ENCODE measurements at places on chromosomes 5 and 9. TPM values are rescaled to one million over a fixed set of nuclear protein-coding genes. Genes with fewer than 3 reads are reported as not detected.

DNA sequence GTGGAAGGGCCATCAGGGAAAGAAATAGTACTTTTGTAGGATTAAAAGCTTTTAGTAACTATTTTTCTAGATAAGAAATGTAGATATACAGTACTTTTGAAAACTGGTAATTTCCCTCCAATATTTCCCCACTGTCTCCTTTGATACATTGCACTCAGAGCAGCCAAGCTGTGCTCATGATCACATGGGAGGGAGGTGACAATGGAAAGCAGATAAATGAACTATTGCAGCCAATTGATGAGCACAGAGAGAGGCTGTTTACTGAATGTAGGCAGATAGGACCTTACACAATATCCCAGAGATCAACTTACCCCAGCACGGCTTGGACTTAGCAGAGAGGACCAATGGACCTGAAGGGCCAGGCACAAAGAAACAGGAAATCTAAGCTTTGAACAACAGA, 178.0 kb upstream of the NREP start:
- no peak overlapping the region for H3K27ac ChIP-seq
- DNase-seq = no peak
- H3K4me3 ChIP-seq = no peak overlapping the region
- H3K36me3 ChIP-seq = no peaks in the 10 kb centered on the region
- H3K4me1 ChIP-seq = peaks cover under 1% of the 10 kb centered on the region
- no peaks in the 10 kb centered on the region for H3K27me3 ChIP-seq

- peaks cover 7% of the 10 kb centered on the region for H3K4me1 ChIP-seq
- DNase-seq = no peak
- no peak overlapping the region for H3K27ac ChIP-seq
- H3K27me3 ChIP-seq = no peaks in the 10 kb centered on the region
- H3K36me3 ChIP-seq = no peaks in the 10 kb centered on the region
- no peak overlapping the region for H3K4me3 ChIP-seq
These were observed 408.8 kb downstream of the ADGRV1 start for GRCh38 chr5:90967443-90967842.

GRCh38 chr9:98409719-98410118, 154.3 kb upstream of the TBC1D2 start:
- no peak overlapping the region for H3K27ac ChIP-seq
- H3K4me3 ChIP-seq = no peak overlapping the region
- no peaks in the 10 kb centered on the region for H3K27me3 ChIP-seq
- H3K4me1 ChIP-seq = no peaks in the 10 kb centered on the region
- DNase-seq = no peak
- H3K36me3 ChIP-seq = no peaks in the 10 kb centered on the region

DNA sequence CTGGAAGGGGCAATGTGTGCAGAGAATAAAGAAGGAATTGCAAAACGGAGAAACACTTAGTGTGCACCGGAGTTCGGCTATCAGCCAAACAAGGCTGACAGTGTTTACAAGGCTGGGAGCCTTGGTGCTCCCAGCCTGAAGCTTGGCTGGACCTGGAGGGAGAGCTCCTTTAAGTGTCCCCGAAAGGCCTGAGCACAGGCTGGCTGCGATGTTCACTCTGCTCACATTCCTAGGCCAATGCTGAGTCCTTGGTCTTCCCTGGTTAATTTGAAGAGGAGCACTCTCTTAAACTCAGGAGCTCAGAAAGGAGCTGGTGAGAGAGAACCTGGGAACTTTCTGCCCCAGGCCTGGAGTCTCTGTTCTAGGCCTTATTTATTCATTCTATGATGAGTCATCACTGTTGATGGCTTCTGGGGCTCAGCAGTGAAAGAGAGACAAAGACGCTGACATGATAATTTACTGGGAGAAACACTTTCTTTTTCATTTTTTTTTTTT, 88.6 kb upstream of the MYO10 start:
- H3K4me3 ChIP-seq = no peak overlapping the region
- no peaks in the 10 kb centered on the region for H3K27me3 ChIP-seq
- peaks cover 10% of the 10 kb centered on the region for H3K4me1 ChIP-seq
- no peak overlapping the region for H3K27ac ChIP-seq
- no peaks in the 10 kb centered on the region for H3K36me3 ChIP-seq
- DNase-seq = no peak

DNA sequence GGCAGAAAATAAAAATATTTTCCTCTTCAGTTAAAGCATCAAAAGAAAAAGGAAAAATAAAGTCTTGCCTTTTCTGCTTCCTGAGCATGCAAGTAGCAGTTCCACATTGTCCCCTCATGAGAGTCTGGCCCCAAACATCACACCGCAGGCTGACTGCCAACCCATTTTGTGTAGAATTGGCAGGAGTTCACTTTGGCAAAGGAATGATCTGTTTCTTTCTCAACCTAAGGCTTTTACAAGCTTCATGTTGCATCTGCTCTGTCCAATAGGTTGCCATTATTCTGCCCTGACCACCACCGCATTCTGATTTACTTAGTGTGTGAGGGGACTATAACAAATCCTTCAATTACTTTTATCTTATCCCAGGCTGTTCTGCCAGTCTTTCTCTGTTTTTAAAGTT, 249.5 kb downstream of the ISL1 start:
- no peaks in the 10 kb centered on the region for H3K36me3 ChIP-seq
- H3K4me1 ChIP-seq = no peaks in the 10 kb centered on the region
- no peak overlapping the region for H3K4me3 ChIP-seq
- no peak for DNase-seq

- H3K4me3 ChIP-seq = no peak overlapping the region
- peaks cover 13% of the 10 kb centered on the region for H3K27me3 ChIP-seq
- no peaks in the 10 kb centered on the region for H3K4me1 ChIP-seq
- H3K27ac ChIP-seq = no peak overlapping the region
- no peaks in the 10 kb centered on the region for H3K36me3 ChIP-seq
These were observed 26.6 kb downstream of the LHX6 start for GRCh38 chr9:122202111-122202510.

GRCh38 chr9:121500165-121500478, 478 bp upstream of the GGTA1 start:
- peaks cover 5% of the 10 kb centered on the region for H3K27me3 ChIP-seq
- H3K4me3 ChIP-seq = peak overlapping the region; percentile 64
- no peak for DNase-seq
- H3K4me1 ChIP-seq = peaks cover 30% of the 10 kb centered on the region
- H3K36me3 ChIP-seq = no peaks in the 10 kb centered on the region

GRCh38 chr9:134283111-134283515, 43.1 kb upstream of the RXRA start:
- no peaks in the 10 kb centered on the region for H3K4me1 ChIP-seq
- H3K27ac ChIP-seq = no peak overlapping the region
- no peak overlapping the region for H3K4me3 ChIP-seq
- DNase-seq = no peak
- no peaks in the 10 kb centered on the region for H3K27me3 ChIP-seq
- H3K36me3 ChIP-seq = no peaks in the 10 kb centered on the region

- no peaks in the 10 kb centered on the region for H3K27me3 ChIP-seq
- no peaks in the 10 kb centered on the region for H3K4me1 ChIP-seq
- DNase-seq = no peak
- H3K4me3 ChIP-seq = no peak overlapping the region
These were observed 101.1 kb downstream of the ISL1 start for GRCh38 chr5:51484326-51484725.

GRCh38 chr5:100668511-100668910, 133.3 kb downstream of the FAM174A start:
- no peaks in the 10 kb centered on the region for H3K36me3 ChIP-seq
- H3K4me1 ChIP-seq = no peaks in the 10 kb centered on the region
- no peaks in the 10 kb centered on the region for H3K27me3 ChIP-seq
- DNase-seq = no peak

DNA sequence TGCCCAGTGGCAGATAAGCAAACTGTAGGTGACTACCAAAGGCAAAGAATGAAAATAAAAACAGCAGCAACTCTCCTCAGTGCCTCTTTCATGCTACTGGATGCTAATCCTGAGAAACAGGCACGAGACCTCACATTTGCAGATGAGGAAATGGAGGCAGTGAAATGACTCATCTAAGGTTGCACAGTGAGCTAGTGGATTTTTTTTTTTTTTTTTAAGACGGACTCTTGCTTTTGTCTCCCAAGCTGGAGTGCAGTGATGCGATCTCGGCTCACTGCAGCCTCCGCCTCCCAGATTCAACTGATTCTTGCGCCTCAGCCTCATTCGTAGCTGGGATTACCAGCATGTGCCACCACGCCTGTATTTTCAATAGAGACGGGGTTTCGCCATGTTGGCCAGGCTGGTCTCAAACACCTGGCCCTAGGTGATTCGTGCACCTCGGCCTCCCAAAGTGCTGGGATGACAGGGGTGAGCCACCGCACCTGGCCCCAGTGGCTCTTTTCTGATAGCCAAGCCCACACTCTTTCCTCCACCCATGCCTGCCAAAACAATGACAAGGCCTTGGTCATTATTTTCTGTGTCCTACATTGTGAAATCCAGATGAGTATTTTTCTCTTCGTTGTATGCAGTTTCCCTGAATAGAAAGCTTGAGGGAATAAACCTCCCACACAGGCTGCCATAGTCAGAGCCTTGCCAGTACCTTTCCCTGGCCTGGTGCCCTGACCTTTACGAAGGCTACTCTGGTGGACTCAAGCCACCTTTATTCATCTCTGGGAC, 19.2 kb downstream of the DOCK2 start:
- no peak for DNase-seq
- no peak overlapping the region for H3K4me3 ChIP-seq
- peaks cover 5% of the 10 kb centered on the region for H3K36me3 ChIP-seq
- H3K27me3 ChIP-seq = no peaks in the 10 kb centered on the region
- H3K27ac ChIP-seq = no peak overlapping the region
- H3K4me1 ChIP-seq = peaks cover 16% of the 10 kb centered on the region

DNA sequence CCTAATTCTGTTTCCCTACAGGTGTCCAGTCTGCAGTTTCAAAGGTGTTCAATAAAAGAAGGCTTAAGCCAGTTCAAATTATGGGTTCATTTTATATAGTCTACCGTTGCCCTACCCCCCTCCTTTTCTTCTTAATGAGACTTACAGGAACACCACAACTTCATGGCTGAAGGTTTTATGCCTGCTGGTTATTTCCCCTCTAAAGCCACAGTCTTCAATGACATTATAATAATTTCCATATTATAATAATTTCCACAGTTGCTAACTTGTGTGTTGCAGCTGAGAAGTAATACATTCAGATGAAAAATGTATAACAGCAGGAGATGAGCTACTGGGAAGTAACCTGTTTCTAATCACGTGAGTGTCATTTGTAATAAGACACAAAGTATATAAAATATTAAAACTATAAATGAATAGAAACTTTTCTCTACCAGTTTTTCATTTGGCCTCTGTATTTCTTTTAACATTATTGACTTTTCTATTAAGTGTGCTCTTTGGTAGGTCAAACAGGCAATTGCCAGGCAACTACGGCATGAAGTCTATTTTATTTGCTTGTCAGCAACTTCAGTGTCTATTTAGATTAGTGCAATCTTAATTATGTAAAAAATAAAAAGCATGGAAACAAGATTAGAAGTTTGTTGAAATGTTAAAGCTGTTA, 120.5 kb upstream of the HMHB1 start:
- no peaks in the 10 kb centered on the region for H3K4me1 ChIP-seq
- no peak overlapping the region for H3K27ac ChIP-seq
- DNase-seq = no peak
- no peaks in the 10 kb centered on the region for H3K27me3 ChIP-seq

Gene ZFYVE16
- total RNA-seq = 65.4 TPM

Gene TUSC1
- 11.6 TPM for total RNA-seq

Gene SV2C
- 0.32 TPM for total RNA-seq

Gene ECPAS
- 97.1 TPM for total RNA-seq

Gene NMUR2
- total RNA-seq = not detected

Gene CDH6
- total RNA-seq = 7.2 TPM

All from lower lobe of right lung (tissue), 2 donors.